ENCODE measurements at places on chromosomes 3 and 15. TPM values are rescaled to one million over a fixed set of nuclear protein-coding genes. Genes with fewer than 3 reads are reported as not detected.

TMC3 gene
- total RNA-seq: not detected

TBC1D5 gene
- 103 TPM for total RNA-seq

HIGD2B gene
- total RNA-seq: not detected

DAZL gene
- not detected for total RNA-seq

MINAR1 gene
- total RNA-seq: 0.66 TPM

CAMK2N2 gene
- total RNA-seq: 0.25 TPM

SKOR1 gene
- 0.12 TPM for total RNA-seq

CCR5 gene
- not detected for total RNA-seq

EPHA6 gene
- 0.22 TPM for total RNA-seq

TFG gene
- 87.4 TPM for total RNA-seq

CPNE4 gene
- total RNA-seq: not detected
